ENCODE measurements at places on chromosomes 1 and 21. TPM values are rescaled to one million over a fixed set of nuclear protein-coding genes. Genes with fewer than 3 reads are reported as not detected.

The MARK1 gene
- not detected for total RNA-seq

- H3K4me1 ChIP-seq = peaks cover 4% of the 10 kb centered on the region
- peak; percentile 19 for DNase-seq
- H3K27ac ChIP-seq = no peak overlapping the region
- H3K4me3 ChIP-seq = no peak overlapping the region
- no peaks in the 10 kb centered on the region for H3K36me3 ChIP-seq
Measured at GRCh38 chr21:41777951-41778815, 11.3 kb upstream of the RIPK4 start.

DNA sequence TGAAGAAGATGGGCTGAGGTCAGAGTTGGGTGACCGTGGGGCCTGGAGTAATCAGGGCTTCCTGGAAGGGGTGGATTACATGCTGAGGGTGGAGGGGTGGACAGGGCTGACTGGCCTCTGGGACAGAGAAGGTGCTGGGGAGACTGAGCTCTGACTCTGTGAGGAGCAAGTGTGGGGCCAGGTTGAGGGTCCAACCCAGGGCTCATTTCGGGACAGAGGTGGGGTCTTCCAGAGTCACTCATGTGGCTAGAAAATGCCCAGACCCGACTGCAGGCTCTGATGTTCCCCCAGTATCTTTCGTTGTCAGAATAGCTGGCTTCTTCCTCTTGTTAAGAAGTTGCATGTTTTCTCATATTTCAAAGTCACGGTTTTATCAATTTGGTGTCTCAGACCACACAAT, 311.8 kb downstream of the PTPRU start:
- no peak overlapping the region for H3K4me3 ChIP-seq
- DNase-seq = no peak
- H3K27ac ChIP-seq = no peak overlapping the region
- no peaks in the 10 kb centered on the region for H3K27me3 ChIP-seq

DNA sequence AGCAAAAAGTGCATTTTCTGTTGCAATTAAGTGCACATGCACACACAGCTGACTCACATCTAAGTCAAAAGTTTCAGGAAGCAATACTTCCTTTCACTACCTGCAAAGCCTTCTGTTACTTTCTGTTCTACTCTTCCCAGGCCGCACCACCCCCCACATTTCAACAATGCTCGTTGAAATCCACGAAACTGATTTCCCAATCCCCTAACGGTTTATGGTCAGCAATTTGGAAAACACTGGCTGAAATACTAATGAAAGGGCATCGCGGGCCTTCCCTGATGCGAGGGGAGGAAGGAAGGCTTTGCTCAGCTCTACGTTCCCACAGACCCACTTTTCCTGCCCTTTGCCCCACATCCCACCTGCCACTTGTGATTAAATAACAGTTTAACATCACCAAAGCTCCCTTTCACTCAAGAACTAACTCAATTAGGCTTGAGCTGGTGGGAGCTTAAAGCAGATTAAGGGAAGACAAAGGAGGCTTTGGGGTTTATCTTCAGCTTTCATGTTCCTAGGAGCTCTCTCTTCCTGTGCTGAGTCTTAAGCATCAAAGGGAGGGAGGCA, 243.2 kb upstream of the RAB4A start:
- peak overlapping the region; percentile 33 for H3K4me3 ChIP-seq
- peak overlapping the region; percentile 76 for H3K27ac ChIP-seq
- peaks cover 3% of the 10 kb centered on the region for H3K27me3 ChIP-seq
- H3K36me3 ChIP-seq = no peaks in the 10 kb centered on the region
- peaks cover 10% of the 10 kb centered on the region for H3K4me1 ChIP-seq

- H3K4me1 ChIP-seq = no peaks in the 10 kb centered on the region
- DNase-seq = no peak
- no peaks in the 10 kb centered on the region for H3K36me3 ChIP-seq
- peaks cover 9% of the 10 kb centered on the region for H3K27me3 ChIP-seq
- H3K4me3 ChIP-seq = no peak overlapping the region
Measured at GRCh38 chr1:14015917-14016316, 315.9 kb downstream of the PRDM2 start.

- H3K4me1 ChIP-seq = peaks cover 48% of the 10 kb centered on the region
- H3K27ac ChIP-seq = no peak overlapping the region
- H3K4me3 ChIP-seq = no peak overlapping the region
- no peak for DNase-seq
Measured at GRCh38 chr1:230141021-230141648, 74.1 kb downstream of the GALNT2 start.

DNA sequence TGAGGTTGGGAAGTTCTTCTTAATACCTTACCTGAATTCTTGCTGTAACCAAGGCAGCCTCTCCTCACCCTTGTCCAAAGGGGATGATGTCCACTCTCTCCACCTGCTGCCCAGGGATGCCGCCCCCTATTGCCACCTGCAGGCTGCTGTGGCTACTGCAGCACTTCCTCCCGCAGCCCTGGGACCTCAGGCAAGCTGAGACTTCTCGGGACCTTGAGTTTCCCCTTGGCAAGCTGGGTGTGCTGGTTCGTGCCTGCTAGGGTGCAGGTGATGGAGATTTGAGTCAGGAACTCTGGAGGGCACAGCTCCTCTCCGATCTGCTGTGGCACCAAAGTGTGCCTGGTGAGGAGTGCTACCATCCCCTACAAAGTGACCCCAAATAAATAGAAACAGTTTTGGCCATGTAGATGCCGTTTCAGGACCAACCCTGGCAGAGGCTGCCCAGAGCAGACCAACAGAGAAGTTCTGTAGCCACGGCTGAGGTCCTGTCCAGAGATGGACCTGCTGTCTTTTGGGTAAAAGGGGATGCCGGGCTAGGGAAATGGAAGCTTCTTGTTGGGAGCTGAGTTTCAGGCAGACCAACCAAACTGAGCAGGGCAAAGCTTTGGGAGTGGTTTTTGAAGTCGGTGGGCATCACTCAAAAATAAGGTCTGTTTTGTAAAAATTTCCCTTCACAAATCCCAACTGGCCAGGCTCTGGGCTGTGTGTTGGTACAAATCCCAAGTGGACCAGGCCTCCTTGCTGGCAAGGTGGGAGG, 31.7 kb downstream of the RUNX3 start:
- peak overlapping the region; percentile 35 for H3K4me3 ChIP-seq
- peak; percentile 64 for DNase-seq
- peak overlapping the region; percentile 50 for H3K27ac ChIP-seq
- H3K36me3 ChIP-seq = peaks cover 15% of the 10 kb centered on the region
- H3K27me3 ChIP-seq = peaks cover 13% of the 10 kb centered on the region
- H3K4me1 ChIP-seq = peaks cover 29% of the 10 kb centered on the region

GRCh38 chr1:36735939-36736730, 253.4 kb upstream of the CSF3R start:
- no peaks in the 10 kb centered on the region for H3K4me1 ChIP-seq
- H3K27me3 ChIP-seq = peaks cover 36% of the 10 kb centered on the region
- H3K27ac ChIP-seq = no peak overlapping the region
- DNase-seq = no peak

The GJB5 gene
- not detected for total RNA-seq

The PTPRC gene
- total RNA-seq = 422 TPM

DNA sequence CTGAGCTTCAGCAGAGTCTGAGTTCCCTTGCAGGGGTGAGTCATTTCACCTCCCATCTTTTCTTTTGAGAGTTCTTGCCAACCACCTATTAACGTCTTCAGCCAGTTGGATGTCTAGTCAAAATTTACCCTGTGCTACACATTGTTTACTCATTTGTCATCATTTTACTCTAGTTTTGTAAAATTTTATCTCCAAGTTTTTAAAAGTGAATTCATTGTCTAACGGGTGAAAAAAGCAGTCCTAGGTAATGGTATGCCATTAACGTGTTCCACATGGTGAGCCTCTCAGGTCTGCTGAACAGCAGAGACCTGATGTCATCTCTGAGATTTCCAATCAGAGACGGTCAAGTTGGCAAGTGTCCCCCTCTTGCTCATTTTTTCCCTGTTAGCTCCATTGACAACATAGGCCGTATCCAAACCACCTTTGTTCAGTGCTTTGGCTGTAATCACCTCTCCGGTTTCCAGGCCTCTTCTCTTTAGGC, 85.4 kb downstream of the TBX15 start:
- DNase-seq = no peak
- H3K4me3 ChIP-seq = no peak overlapping the region
- H3K36me3 ChIP-seq = no peaks in the 10 kb centered on the region
- peaks cover 6% of the 10 kb centered on the region for H3K27me3 ChIP-seq

DNA sequence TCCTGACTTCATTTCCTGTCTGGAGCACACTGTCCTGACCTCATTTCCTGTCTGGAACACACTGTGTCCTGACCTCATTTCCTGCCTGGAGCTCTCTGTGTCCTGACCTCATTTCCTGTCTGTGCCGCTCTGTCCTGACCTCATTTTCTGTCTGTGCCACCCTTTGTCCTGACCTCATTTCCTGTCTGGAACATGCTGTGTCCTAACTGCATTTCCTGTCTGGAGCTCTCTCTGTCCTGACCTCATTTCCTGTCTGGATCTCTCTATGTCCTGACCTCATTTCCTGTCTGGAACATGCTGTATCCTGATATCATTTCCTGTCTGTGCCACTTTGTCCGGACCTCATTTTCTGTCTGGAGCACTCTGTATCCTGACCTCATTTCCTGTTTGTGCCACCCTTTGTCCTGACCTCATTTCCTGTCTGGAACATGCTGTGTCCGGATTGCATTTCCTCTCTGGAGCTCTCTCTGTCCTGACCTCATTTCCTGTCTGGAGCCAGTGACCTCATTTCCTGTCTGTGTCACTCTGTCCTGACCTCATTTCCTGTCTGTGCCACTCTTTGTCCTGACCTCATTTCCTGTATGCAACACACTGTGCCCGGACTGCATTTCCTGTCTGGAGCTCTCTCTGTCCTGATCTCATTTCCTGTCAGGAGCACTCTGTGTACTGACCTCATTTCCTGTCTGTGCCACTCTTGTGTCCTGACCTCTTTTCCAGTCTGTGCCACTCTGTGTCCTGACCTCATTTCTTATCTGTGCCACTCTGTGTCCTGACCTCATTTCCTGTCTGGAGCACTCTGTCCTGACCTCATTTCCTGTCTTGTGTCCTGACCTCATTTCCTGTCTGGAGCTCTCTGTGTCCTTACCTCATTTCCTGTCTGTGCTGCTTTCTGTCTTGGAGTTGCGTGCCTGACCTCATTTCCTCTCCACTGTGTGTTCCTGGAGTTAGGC, 27.6 kb downstream of the SKI start:
- H3K4me1 ChIP-seq = peaks cover 51% of the 10 kb centered on the region
- no peaks in the 10 kb centered on the region for H3K27me3 ChIP-seq
- peaks cover 28% of the 10 kb centered on the region for H3K36me3 ChIP-seq
- no peak overlapping the region for H3K27ac ChIP-seq

The OR6N1 gene
- not detected for total RNA-seq

GRCh38 chr1:119697598-119697997, 14.1 kb upstream of the PHGDH start:
- DNase-seq = no peak
- no peaks in the 10 kb centered on the region for H3K4me1 ChIP-seq
- H3K27ac ChIP-seq = no peak overlapping the region
- peaks cover 8% of the 10 kb centered on the region for H3K36me3 ChIP-seq
- peaks cover 17% of the 10 kb centered on the region for H3K27me3 ChIP-seq

The EPHA10 gene
- not detected for total RNA-seq

DNA sequence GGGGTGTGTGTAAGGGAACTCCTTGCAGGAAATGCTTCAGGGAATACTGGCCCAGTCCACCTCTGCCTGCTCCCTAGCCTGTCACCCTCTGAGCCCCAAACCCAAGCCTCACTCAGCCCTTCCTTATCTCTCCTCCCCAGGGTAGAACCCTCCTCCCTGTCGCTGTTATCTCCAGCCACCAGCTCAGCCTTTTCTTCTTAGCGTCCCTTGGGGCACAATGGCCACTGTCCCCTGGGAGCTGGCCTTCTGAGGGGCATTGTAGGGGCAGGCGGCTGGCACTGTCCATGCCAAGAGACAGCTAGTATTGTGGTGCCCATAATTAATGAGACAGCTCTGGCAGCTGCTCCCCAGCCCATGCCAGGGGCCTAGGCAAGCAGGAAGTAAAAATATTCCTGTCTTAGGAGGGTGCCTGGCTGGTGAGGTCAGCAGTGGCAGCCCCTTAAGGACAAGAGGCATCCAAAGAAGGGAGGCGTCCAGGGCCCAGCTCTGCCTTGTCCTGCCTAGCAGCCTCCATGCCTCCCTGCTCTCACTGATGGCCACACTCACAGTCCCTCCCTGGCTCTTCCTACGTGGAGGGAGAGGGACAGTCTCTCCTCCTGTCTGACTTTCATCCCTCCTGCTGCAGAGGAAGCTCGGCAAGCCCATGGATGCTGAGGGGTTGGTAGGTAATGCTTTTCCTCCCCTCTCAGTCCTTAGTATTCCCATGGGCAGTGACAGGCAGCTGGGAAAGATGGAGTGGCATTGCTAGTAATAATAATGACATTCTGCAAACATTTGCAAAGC, 37.5 kb downstream of the KCNQ4 start:
- H3K4me3 ChIP-seq = no peak overlapping the region
- no peaks in the 10 kb centered on the region for H3K36me3 ChIP-seq
- no peak overlapping the region for H3K27ac ChIP-seq
- peaks cover 3% of the 10 kb centered on the region for H3K27me3 ChIP-seq
- no peak for DNase-seq

Measured in activated naive CD8-positive, alpha-beta T cell treated with anti-CD3 and anti-CD28 coated beads for 36 hours (primary cell).